Keratinocyte (primary cell): ENCODE measurements at places on chromosomes 7 and 10.

- DNase-seq = no peak
These were observed 917.0 kb downstream of the CNTNAP2 start for GRCh38 chr7:147033641-147034040.

- DNase-seq = no peak
These were observed 26.2 kb upstream of the FRMD4A start for GRCh38 chr10:14356921-14357320.

DNA sequence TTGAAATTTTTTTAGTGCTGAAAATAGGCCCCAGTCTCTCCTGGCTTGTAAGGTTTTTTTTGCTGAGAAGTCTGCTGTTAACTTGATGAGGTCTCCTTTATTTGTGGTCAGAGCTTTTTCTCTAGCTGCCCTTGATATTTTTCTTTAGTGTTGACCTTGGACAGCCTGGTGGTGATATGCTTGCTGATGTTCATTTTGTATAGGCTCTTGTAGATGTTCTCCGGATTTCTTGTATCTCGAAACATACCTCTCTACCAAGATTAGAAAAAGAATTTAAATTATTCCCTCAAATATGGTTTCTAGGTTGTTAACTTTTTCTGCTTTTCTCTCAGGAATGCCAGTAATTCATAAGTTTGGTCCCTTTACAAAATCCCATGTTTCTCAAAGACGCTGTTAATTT lies 102.3 kb downstream of the TWIST1 start:
- no peak for DNase-seq

- no peak for DNase-seq
These were observed 32.1 kb downstream of the EN2 start for GRCh38 chr7:155489862-155490696.

DNA sequence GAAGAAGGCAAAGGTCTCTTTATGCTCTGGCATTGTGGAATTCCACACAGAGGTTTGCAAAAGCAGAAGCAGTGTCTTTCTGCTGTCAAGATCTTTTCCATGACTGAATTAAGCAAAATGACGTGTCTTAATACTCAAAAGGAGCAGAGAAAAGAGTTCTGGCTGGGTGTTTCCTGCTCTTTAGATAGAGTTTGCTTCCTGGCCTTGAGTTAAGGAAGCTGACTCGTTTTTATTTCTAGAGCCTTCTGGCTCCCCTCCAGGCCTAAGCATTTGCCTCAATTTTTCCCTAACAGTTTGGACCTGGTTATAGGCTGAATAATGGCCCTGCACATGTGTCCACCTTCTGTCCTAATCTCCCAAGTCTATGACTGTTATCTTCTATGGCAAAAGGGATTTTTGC lies 21.6 kb downstream of the TAS2R41 start:
- no peak for DNase-seq

DNA sequence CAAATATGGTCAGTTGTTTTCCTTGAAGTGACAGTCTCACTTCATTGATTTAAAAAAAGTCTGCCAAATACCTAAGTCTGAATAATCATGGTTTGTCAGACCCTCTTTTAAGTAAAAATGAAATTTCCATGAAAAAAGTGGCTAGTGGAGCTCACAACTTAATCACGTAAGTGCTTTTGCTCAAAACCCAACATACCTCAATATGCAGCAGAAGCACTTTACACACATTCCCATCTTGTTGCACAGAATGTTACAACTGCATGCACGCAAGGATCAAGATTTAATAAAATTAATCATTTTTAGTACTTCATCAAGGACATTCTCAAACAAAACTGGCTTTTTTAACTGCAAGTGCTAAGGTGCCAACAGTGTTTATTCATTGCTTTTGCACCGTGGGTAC lies 21.6 kb downstream of the EZH2 start:
- no peak for DNase-seq
